ENCODE measurements at places on chromosomes 7 and 10.

DNA sequence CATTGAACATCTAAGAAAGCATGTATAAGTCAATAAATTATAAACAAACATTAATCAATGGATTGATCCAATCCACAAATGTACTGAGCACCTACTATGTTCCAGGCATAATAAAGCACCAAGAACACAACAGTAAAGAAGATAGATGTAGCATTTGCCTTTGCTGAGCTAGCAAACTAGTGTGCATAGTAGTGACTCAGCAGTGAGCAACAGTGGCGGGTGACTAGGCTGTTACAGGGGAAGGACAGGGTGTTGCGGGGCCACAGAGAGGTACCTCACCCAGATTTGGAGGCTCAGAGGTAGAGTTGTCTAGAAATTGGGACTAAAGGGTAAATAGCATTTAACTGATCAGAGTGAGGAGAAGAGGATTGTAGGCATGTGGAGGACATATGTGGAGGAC lies 83.6 kb downstream of the NXPH1 start:
- no peak for DNase-seq

DNA sequence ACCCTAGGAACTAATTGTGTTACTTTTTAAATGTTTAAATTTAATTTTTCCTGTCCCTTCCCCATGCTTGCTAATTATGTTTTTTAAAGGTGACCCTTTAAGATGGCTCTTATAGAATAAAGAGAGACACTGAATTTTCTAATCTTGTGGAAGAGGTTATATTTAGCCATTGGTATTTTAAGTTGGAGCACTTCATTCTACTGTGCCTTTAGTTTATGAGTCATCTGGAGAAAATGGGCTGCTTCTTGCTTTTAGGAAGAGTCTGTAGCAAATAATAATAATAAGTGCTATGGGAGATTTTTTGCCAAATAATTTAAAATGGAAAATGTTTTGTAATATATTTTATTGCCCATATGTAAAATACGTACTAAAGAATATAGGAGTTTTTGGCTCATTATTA lies 139.7 kb downstream of the ADK start:
- no peak for DNase-seq

DNA sequence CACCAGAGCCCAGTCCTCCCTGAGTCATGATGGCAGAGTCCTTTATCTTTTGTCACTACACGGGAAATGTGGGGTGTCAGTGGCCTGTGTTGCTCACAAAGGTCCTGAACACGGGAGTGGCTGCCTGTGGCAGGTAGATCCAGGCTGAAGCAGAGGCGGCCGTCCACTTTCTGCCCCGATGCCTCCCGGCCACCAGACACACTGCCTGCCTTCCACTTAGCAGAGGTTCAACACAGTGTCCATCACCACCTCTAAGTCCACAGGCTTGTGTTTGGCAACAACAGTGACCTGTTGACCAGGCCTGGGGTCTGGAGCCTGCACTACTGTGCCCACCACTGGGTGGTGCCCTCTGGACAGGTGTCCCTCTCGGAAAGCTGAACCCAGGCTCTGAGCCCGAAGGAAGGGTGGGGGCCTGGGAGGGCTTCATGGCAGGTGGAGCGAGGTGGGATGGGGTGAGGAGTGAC lies 49.9 kb upstream of the CAMK2B start:
- DNase-seq: no peak

- DNase-seq: no peak
These were observed 54.5 kb downstream of the FRMD4A start for GRCh38 chr10:14276210-14276609.

- peak; percentile 72 for DNase-seq
These were observed 6.9 kb upstream of the LDB3 start for GRCh38 chr10:86661161-86662025.

DNA sequence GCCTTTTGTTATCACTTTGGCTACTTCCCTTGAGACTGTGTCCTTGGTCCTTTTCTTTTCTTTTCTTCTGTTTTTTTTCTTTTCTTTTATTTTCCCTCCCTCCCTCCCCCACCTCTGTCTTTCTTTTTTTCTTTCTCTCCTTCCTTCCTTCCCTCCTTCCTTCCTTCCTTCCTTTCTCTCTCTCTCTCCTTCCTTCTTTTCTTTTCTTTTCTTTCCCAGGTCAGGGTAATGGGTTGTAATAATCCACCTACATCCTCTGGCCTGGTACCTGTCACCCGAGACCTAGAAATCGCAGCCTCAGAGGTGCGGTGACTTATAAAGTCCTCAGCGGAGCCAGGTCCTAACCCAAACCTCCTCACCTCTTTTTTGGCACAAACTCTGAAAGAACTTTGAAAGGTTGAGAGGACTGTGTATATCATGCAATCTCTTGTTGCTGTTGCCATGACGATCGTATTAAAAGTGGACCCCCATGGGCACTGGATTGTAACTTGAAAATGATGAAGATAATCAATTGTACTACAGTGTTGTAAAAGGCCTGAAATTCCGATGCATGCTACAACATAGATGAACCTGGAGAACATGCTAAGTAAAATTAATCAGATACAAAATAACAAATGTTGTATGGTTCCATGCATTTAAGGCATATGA lies 140.7 kb upstream of the AGK start:
- no peak for DNase-seq

DNA sequence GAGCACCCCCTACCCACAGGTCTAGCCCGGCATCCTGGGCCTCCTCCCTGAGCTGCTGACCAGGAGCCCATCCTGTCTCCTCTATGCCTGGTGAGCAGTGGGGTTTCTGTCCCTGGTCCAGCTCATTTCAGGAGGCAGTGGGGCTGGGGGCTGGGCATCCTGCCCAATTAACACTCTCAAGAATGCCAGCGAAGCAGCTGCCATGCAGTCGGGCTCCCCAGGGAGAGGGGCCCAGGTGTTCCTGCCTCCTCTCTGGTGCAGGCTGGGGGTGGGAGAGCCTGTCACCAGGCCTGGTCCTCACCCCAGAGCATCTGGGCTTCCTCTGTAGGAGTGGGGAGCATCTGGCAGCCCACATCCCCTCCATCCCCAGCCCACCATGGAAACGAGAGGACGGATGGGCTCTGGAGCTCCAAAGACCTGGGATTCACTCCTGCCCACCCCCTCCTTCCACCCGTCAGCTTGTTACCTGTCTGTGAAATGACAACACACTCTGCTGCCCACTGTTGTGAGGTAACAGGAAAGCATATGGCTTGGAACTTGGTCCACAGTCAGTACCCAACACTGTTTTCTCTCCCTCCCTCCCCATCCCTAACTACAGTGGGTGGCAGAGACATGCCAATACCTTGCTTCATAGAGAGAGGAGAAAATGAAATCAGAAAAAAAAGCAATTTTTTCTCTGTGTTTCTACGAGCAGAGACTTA lies 69.1 kb downstream of the SLIT1 start:
- peak; percentile 82 for DNase-seq

DNA sequence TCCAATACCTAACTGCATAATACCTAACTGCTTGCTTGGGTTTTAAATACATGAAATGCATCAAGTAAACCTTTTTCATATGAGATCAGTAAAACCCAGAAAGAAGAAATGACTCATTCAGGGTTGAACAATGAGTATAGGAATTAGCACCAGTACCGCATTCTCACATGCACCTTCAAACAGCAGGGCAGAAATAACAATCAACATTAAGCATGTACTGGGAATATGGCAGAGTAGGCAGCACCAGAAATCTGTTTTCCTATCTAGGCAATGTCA lies 850.3 kb upstream of the SORCS1 start:
- no peak for DNase-seq

GRCh38 chr10:79188154-79188965 lies 119.6 kb downstream of the ZMIZ1 start:
- DNase-seq: no peak

DNA sequence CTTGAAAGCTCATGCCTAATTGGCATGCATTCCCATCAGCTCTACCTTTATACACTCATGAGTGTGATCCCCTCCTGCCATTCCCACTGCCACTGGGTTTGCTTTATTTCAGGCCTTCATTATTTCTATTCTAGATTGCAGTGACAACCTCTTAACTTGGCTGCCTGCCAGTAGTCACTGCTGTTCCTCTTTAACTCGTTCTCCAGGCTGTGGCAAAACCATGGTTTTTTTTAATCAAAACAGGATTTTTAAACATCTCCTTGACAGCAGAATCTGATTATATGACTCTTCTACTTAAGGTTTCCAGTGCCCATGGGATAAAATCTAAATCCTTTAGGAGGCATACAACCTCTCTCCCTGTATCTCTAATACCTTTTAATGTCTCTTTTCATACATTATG lies 223.7 kb upstream of the PCDH15 start:
- no peak for DNase-seq

All from NCI-H1694 (cell line).